ENCODE measurements at places on chromosomes 1 and 21.

GRCh38 chr1:28510273-28510969 lies 4.6 kb downstream of the RCC1 start:
- no peak for DNase-seq

GRCh38 chr21:28884976-28885852 lies 107.5 kb downstream of the LTN1 start:
- peak; percentile 97 for DNase-seq

- DNase-seq = no peak
Observed at GRCh38 chr1:163922743-163923201, 601.0 kb downstream of the NUF2 start.

DNA sequence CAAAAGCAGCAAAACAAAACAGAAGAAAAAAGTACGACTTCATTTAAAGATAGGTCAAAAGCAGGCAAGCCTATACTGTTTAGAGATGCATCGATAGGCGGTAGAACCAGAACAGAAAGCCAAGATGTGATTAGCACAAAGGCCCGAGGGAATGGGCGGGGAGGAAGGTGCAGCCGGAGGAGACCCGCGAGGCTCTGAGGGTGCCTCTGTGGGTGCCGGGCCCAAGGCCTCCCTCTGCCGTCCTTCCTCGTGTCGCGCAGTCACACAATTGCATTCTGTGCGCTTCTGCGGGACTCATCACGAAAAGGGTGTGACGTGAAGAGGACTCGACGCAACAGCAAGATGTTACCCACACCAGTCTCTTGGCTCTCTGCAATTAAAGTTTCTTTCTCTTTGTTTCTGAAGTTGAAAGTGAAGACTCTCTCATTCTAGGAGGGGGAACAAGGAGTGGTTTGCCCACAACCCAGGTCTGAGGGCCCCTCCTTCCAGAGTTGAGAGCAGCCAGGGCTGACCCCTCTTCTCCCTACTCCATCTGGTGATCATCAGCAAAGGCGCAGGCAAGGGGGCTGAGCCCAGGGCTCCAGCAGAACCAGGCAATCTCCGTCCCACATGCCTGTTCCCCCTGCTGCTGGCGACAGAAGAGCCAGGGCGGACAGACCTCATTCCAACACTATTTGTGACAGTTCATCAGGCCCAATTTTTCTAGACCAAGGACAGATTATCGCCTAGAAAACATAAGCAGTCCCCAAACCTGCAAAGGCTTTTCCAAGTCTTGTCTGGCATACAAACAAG lies 41.0 kb downstream of the NPHP4 start:
- DNase-seq = no peak

Measured in esophagus muscularis mucosa (tissue), 4 donors.